GM04503 (cell line): ENCODE measurements at places on chromosomes 3 and 15.
A peak's percentile ranks its signal among the peaks of the same experiment; 100 is the strongest.

DNA sequence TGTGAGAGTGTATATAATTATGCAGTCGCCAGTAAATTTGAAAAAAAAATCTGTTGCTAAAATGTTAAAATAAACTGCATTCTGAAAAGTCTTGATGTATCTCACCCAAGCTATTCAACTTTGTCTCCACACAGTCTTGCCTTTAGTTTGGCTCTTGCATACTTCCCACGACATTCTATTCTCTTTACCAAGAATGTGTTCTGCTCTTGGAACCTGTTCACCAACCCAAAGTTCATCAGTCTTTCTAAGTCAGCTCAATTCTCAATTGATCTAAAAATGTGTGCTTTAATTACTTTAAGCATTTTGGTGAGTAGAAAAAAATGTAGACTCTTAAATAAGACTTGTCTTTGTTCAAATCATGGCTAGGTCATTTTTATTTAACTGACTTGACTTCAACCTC is 657.7 kb upstream of the TBL1XR1 start:
- DNase-seq, result no peak

DNA sequence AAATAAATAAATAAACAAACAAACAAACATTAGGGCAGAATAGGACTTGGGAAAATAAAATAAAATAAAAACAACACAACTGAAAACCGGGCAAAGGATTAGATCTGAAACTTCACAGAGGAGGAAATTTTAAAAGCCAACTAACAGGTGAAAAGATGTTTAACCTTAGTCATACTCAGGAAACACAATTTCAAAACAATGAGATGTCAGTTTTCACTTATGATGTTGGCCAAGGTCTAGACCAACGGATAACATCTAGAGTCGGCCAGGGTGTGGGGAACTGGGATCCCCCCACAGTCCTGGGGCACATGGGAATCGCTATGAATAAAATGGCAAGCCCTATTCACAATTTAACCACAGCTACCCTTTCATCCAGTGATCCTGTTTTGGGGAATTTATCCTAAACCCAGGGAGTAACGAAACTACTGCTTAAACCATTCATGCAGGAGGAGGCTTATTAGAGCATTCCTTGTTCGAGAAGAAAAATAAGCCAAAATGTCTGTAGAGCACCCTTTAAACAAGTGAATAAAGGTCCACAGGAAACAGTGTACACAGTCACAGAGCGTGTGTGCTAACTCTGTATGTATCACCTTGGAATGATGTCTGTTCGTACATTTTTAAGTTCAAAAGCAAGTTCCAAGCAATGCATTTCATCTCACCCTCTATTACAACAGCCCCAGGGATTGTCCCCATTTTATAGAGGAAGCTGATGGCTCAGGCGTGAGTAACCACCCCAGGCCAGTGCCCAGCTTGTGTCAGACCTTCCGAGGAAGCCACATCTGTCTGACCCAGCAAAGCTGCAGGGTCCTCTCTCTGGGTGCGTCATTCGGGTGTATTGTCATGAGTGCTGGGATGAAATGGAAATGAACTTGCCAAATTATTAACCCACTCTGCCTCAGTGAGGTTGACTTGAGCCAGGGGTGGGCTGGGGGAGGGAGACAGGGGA is 6.3 kb upstream of the ANPEP start:
- DNase-seq, result peak; percentile 62

- DNase-seq, result no peak
Observed at GRCh38 chr3:143551761-143552160, 296.5 kb downstream of the SLC9A9 start.

DNA sequence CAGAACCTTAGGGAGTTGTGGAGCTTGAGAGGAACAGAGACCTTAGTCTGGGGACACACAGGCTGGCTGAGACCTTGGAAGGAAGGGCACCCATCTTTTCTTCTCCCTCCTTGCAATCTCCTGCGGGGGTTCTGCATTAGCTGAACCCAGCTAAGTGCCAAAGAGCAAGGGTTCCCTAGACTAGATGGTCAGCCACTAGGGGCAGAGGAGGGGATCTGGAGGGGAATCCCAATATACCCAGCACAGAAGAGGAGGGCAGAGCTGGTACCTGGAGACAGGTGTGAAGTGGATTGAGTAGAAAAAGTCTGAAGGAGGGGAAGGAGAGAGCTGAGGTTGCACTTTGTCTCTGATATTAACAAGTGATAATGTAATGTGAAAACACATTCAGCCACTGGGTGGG is 212.8 kb downstream of the ADAMTS9 start:
- no peak for DNase-seq

- DNase-seq, result peak; percentile 7
Observed at GRCh38 chr15:33425142-33425541, 114.4 kb downstream of the RYR3 start.
